ENCODE measurements at places on chromosomes 6 and 20.
A peak's percentile ranks its signal among the peaks of the same experiment; 100 is the strongest.

GRCh38 chr6:146028252-146028795, 538 bp upstream of the GRM1 start:
- peak; percentile 30 for DNase-seq

DNA sequence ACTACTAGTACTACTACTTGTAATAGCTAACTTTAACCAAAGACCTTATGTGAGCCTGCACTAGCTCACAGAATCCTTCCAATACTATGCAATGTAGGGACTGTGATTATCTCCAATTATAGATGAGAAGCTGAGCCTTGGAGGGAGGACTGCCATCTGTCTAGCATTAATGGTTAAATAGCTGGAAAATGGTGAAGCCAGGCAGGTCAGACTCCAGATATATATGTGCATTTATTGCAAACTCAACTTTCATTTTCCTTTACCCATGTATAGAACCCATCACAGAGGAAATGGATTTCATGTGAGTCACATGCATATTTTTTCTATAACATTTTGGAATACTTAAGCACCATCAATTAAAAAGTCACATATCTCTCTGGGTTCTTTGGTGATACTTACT, 229.9 kb downstream of the BCAS1 start:
- DNase-seq, result no peak

GRCh38 chr6:21522797-21523456, 70.6 kb upstream of the SOX4 start:
- no peak for DNase-seq

GRCh38 chr6:168247443-168248147, 72.0 kb downstream of the DACT2 start:
- peak; percentile 10 for DNase-seq

DNA sequence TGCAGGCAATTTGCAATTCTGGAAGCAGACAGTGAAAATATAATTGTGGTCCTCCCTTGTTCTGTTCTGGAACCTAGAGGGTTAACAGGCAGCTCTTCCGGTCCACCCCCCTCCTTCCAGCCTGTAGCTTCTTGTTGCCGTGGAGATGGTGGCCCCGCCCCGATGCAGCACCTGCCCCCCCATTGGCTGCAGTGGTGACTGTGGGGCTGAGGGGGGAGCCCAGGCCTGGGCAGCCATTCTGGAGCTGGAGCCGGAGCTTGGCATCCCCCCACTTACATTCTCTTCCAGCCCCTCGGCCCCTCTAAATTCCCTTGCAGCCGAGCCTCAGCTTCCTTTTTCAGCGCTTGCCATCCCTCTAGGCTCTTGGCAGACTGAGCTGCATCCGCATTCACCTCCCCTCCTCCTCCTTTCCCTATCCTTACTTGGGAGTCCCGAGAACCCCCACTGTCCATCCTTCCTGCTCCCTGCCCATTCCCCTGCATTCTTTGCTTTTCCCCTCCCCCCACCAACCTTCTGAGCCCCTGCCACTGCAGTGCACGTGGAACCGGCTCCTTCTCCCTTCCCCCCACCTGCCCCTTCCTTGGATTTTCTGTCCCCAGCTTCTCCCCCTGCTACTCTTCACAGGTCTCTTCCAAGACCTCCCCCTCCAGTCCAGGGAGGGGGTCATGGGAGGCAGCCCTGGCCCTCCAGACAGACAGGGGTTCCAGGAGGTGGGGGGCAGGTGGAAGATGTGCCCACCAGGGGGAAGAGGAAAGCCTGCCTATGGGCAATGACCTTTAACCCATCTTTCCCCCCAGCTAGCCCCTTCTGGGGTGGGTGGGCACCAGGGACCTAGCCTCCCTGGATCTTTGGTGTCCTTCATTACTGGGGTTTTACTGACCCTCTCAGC, 11.4 kb downstream of the SYNGAP1 start:
- no peak for DNase-seq

DNA sequence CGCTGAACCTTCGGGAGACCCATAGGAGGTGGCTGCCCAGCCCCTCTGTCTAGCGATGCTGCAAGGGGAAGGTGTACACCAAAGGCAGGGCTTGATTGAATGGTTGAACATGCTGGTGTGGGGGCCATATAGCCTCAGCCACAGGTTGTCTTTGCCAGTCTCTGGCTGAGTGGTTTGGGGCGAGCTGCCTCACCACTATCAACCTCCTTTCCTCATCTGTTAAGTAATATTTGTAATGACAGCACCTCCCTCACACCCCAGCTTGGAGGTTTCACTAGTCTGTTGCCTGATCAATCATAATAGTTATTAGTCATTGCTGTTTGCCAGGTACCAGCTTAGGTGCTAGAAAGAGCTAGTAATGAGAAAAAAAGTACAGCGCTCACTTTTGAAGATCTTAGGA, 11.8 kb upstream of the ZNF831 start:
- no peak for DNase-seq

DNA sequence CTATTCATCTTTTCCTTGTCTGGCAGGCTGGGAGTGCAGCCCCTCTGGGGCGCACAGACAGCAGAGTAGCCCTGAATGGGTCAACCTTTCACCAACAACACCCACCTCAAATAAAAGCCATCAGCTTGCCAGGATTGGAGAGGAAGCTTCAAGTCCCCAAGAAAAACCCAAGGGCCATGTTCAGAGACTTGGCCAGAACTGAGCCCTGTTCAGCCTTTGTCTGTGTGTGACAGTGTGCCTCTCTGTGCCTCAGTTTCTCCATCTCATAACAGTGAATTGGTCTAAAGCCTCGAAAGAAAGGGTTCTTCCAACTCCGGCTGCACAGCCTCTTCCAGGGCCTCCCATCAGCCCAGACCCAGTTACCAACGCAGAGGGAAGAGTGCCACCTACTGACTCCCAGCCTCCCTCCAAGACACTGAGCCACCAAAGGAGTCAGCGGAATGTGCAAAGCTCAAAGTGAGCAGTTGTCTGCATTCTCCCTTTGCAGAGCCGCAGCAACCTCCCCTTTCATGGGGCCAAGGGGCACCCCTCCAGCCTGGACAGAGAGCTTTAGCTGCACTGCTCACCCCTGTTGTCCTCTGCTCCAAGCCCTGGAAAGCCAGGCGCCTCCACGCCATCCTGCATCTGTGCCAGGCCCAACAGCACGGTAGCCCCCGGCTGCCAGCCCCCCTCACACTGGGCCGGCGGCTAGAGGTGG, 82.7 kb upstream of the TOP1 start:
- no peak for DNase-seq

- no peak for DNase-seq
Measured at GRCh38 chr6:36788768-36789167, 50.5 kb downstream of the CPNE5 start.

DNA sequence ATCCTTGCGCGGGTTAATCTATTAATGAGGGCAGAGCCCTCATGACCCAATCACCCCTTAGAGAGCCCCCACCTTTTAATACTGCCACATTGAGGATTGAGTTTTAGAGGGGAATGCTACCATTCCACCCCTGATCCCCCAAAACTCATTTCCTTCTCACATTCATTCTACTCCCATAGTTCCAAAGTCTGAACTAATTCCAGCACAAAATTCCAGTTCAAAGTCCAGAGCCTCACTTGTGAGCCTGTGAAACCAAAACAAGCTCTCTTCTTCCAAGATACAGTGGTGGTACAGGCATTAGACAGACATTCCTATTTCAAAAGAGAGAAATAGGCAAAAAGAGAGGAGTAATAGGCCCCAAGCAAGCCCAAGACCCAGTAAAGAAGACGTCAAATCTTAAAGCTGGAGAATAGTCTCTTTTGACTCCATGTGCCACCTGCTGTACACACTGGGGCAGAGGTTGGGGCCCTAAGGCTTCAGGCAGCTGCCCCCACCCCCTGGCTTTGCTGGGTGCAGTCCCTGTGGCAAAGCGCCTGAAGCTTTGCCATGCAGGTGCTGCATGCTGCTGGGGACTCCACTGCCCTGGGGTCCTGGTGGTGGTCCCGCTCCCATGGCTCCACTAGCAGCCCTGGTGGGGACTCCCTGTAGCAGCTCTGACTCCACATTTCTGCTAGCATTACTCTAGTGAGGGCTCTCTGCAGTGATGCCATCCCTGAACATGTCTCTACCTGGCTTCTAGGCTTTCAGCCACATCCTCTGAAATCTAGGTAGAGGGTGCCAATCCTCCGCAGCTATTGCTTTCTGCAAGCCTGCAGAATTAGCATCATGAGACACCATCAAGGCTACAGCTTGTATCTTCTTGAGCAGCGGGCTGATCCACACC, 41.3 kb downstream of the RSPH3 start:
- DNase-seq, result no peak

DNA sequence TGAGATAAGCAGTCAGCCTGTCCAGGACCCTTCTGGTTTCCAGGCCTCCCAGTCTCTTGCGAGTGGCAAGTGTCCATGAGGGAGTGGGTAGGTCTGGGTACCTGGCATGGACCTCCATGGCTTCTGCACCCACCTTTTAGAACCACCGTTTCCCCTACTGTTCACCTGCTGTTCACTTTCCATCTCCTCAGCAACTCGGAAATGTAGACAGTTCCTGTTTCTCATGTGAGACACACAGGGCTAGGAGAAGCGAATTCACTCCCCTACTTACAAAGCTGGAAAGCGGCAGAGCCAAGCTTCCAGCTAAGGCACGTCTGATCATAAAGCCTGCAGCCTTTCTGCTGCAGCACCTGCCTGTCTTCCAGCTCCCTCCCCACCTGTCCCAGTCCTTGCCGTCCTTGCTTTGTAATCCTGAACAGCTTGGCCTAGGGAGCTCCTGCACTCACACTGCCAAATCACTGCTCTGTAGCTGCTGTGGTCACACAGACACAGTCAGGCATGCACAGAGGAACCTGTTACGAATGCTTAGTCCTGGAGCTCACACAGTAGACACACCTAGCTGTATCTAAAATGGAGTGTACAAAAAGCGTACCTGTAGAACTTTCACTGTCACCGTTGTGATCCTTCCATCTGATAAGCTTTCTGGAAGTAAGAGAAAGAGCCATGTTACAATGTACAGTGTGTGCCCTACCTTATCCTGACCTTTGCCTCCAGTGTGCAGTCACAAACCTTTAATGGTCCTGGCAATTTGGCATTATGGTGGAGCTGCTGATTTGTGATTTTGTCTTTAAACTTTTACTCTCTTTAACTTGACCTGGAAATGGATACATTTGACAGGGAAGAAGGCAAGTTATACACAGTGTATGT, 294.1 kb downstream of the NRN1 start:
- DNase-seq, result no peak

DNA sequence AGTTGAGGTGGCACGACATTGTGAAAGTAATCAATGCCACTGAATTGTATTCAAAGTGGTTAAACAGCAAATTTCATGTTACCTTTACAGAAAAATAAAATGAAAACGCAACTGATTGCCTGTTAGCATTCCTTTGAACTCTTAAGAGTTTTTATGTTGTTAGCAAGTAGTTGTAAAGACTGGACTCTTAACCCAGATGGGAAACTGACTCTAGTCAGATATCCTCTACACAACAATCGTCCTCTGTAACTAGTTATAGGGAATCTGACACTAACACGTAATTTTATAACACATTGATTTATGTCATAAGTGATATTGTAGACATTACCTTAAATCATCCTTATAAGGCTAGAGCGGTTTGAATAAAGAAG, 3.0 kb upstream of the FBXO9 start:
- DNase-seq, result no peak

GRCh38 chr6:134416418-134417154, 98.7 kb upstream of the SGK1 start:
- peak; percentile 69 for DNase-seq

DNA sequence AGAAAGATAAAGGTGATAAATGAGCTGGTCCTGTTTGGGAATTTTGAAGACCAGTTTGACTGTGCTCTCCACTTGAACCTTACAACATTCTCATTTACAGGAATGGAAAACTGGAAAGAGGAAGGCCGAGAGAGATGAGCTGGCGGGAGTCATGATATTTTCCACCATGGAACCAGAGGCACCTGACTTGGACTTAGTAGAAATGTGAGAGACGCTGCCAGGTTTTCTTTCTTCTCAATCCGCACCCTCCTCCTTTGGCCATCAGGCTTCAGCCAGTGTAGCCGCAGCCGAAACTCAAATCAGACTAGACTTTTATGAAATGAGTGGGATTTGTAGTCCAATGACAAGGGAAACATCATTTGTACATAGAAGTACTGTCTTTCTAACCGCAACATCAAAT, 54.7 kb upstream of the SYNJ2 start:
- no peak for DNase-seq

GRCh38 chr6:2730353-2731107, 20.2 kb downstream of the MYLK4 start:
- DNase-seq, result no peak

DNA sequence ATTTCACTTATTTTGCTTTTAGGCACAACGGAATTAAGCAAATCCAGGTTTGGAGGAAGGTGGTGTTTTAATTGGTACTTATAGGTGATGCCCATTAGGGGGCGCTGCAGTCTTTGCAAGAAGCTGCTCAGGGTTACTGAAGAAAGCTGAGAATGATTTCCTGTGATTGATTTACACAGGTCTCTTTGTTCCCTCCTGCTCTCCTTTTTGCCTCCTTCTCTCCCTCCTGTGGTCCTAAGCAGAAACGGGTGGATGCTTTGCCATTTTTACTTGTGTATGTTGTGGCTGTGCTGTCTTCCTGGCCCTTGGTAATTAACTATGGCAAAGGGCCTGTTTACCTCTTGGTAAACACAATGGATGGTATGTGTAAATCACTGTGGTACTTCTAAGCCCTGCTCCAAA, 97.8 kb downstream of the ANKS1A start:
- DNase-seq, result peak; percentile 43

DNA sequence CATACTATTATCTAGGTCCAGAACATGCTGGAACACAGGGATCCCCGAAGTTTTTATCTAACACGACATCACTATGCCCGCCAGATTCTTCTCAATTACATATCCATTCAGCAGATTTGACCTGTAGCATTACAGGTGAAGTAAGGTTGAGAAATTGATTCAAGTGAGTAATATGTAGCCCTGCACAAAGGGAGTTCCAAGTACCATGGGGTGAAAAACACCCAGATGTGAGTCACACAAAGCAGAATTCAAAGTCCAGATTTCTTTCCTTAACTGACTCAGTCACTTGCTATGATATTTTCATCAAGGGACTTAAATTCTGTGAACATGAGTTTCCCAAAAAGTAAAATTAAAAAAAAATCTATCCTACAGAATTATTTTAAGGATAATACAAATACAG, 655.4 kb upstream of the PTCHD4 start:
- no peak for DNase-seq

- DNase-seq, result no peak
Measured at GRCh38 chr20:21289651-21290050, 13.5 kb upstream of the XRN2 start.

- no peak for DNase-seq
Measured at GRCh38 chr6:139294090-139294489, 2.3 kb upstream of the TXLNB start.
